ENCODE measurements at places on chromosomes 16 and 17.

DNA sequence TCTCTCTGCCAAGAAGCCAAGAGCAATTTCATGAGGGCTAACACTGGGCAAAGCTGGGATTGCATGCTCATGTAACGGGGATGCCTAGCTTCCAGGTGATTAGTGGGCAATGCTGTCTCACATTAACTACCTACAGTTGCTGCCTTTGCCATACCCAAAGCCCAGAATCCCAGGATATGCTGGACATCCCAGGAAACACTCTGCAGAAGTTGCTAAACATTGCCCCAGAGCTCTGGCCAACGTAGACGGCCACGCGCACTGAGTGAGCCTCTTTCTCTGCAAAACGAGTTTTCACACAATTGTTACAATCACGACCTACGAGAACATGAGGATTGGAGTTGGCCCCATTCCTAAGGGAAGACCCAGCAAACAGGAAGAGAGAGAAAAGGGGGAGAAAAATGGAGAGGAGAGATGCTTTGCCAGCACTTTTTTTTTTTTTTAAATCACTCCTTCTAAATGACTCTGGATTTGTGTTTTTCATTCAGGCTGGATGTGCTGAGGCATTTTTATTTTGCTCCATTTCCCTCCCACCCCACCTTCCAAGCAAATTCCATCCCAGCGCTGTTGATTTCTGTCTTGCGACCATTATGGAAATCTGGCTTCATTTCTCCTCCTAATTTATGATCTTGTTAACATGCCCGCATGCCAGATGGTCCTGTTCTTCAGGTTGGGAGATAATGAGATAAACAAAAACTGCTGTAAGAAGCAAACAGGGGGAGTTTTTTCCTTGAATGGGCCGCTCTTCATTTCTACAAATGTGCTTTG is 112.8 kb upstream of the DNAH9 start:
- DNase-seq, result no peak

- DNase-seq, result no peak
Observed at GRCh38 chr17:1693339-1693738, 8.7 kb upstream of the PRPF8 start.

DNA sequence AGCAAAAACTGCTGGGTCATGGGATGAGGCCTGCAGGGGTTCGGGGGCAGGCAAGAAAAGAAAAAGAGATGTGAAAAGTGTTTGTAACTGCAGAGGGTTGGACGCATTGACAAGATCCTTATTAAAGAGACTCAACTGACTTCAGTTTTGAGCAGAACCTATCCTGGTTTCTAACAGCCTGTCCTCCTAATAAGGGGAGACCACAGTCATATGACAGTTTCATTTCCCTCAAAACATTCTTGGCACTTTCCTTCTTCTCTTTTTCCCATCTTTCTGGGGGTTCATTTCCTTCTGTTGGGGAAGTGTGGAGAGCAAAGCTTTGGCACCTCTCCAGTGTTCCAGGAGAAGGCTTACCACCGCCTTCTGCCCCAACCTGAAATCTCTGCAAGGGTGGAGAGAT is 118.5 kb downstream of the MAF start:
- DNase-seq, result peak; percentile 10

DNA sequence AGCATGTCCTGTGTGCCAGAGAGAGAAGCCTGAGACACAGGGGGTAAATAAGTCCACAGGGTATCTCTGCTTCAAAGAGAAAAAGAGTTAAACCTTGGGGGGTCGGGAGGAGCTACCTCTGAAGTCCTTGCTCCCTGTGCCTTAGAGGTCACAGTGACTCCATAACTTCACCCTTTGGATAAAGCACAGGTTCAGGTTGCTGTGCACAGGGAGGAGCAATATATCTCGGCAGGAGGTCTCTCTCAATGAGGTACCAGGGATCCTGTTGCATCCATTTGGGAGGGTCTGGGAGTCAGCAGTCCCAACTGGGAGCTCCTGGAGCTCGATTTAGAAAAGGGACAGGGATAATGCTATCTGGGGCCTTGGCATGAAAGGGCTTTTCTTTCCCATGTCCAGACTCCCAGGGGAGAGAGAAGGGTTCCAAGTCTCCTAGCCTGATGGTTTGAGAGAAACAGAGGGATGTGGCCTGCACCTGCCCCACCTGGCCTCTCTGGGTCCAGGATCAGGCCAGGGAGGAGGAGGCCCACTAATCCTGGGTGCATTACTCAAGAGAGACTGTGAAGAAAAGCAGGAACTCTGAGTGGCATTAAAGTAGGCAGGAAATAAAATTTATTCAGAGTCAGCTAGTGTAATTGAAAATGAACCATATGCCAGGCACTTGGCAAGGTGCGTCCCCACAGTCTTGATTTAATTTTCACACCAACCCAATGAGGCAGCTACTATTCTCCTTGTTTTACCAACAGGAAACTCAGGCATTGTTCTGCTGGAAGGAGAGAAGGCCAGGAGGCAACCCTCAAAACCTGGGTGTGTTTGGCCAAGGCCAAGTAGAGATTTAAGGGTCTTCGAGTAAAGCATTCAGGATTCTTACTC is 40.7 kb downstream of the CUEDC1 start:
- DNase-seq, result no peak

- DNase-seq, result peak; percentile 84
Observed at GRCh38 chr16:70573451-70574121, 50.0 kb downstream of the SF3B3 start.

GRCh38 chr16:57186872-57187854 is 1.0 kb downstream of the RSPRY1 start:
- peak; percentile 55 for DNase-seq

- DNase-seq, result no peak
Observed at GRCh38 chr16:71576971-71577370, at the start of gene TAT. Gene TAT, minus strand, starts transcription at chr16:71577092. Its CDS starts 677 bp downstream, at chr16:71576415.

- no peak for DNase-seq
Observed at GRCh38 chr16:78034530-78034929, 12.2 kb downstream of the CLEC3A start.

DNA sequence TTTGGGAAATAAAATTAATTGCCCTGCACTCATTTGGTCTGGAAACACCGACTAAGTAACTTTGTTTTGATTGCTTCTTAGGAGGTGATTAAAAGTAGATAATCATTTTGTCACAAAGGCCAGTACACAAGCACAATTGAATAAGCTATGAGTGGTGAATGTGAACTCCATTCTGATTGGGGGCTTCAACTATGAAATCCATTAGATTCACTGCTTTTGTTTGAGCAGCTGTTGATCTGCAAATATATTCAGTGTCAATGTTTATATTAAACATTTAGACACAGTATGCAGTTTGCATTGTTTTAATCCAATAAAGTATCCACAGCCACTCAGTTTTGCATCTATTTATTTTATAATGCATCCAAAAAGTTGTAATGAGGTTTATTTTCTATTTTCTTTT is 817.5 kb downstream of the CDH11 start:
- DNase-seq, result no peak

GRCh38 chr17:32464374-32464773 is 20.1 kb downstream of the PSMD11 start:
- DNase-seq, result no peak

GRCh38 chr17:2837147-2837561 is 40.9 kb downstream of the RAP1GAP2 start:
- no peak for DNase-seq

GRCh38 chr17:44219616-44220212 is at the start of gene UBTF:
Gene UBTF, minus strand, starts transcription at chr17:44219675. Its CDS starts 1,446 bp downstream, at chr17:44218229.
- DNase-seq, result peak; percentile 78

DNA sequence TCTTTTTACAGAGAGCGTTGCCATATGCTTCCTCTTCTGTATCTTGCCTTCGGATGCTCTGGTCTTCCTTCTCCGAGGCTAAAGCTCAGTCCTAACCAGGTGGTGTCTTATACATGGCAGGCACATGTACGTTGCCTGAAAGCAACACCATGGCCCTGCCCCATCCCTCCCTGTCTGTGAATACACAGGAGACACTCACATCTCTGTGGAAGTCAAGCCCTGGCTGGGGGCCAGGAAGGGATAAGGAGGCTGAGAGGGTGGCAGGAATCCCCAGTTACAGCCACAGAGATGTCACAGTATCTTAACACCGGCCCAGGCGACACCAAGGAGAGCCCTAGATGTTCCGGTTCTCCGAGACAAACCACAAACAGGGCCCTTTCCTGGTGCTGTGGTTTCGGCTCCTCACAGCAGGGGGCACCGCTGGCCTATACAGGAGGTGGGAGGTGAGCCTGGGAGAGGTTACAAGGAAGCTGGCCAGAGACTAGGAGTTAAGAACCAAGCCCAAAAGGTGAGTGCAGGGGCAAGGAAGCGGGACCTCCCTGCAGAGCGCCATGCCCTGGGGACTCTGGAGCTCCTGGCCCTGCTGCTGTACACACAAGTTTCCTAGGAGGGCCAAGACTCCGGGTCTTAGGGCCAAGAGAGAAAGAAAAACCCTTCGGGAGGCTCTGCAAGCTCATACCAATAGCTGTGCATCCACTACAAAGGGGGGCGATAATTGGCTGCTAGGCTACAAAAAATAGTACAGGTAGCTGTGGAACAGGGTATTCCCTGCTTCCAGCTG is 41.7 kb downstream of the SRL start:
- DNase-seq, result peak; percentile 61

DNA sequence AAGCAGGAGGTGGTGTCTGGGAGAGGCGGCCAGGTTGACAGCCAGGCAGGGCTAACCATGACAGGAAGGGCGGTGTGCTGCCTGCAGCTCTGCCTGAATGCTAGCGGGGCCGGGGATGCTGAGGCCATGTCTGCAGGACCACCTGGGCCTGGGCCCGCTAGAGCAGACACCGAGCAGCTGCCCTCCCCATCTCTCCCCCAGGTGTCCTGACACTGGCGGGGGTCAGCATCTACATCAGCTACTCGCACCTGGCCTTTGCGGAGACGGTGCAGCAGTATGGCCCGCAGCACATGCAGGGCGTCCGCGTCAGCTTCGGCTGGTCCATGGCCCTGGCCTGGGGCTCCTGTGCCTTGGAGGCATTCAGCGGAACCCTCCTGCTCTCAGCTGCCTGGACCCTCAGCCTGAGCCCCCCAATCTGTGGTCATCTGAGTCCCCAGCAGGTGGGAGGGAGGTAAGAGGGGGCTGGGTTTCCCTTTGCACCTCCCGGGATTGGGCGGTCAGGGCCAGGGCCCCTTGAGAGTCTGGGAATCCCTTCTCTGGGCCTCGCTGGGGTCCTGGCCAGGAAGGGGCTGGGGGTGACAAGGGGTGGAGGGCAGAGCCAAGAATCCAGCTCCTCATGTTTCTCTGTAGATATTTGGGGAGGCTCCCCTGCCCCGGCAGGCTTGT is 7.5 kb downstream of the TMEM235 start:
- DNase-seq, result no peak

- peak; percentile 85 for DNase-seq
Observed at GRCh38 chr17:41648411-41649195, 24.2 kb upstream of the KRT17 start.

DNA sequence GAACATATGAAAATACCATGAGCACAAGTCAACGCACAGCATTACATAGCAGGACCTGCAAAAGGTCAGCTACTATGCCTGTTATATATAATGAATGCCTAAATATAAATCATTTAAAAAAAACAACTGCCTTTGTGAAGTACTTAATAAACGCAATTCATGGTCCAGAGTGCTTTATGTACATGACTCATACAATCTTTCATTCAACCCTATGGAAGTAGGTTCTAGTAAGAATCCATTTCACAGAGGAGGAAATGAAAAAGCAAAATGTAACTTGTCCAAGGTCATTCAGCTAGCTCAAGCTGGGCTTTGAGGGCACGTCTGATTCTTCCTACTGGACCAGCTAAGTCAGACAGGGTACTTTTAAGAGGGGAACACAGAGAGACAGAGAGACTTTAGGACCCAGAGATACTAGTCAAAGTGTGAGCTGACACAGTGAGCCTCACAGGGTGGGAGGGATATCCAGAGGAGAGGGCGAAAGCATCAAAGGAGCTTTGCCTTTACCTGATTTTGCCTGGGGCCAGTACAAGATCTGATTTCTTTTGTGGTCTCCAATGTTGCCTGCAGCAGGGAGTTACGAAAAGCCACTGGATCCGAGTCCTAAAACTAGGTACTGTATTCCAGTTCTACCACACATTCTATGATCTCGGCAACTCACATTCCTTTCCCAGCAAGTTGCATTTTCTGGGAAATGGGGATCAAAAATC is 83.4 kb upstream of the ZFHX3 start:
- no peak for DNase-seq

- no peak for DNase-seq
Observed at GRCh38 chr17:50397919-50398285, 579 bp upstream of the LRRC59 start.

DNA sequence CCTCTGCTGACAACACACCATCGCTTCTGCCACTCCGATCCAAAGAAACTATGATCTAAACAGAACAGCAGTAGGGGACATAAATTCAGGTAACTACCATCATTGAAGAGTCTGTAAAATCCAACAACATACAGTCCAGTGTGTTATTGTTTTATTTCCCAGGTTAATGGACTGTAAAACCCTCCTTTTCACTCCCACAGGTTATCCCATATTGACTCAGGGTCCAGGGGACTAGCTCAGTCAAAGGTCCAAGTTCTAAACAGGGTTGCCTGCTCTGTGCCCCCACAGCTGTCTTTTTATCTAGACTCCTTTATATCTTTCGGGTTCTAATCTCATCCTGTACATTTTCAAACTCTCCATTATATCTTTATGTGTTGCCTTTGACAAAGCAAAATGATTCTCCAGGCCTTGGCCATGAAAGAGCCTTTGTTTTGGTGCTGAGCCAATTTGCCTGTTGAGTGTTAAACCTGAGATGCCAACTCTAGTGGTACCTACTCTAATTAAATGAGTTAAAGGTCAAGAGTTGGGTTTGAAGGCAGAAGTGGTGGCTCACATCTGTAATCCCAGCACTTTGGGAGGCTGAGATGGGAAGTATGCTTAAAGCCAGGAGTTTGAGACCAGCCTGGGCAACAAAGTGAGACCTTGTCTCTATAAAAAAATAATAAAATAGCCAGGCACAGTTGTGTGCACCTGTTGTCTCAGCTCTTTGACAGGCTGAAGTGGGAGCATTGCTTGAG is 80.5 kb downstream of the SNX11 start:
- DNase-seq, result no peak

GRCh38 chr17:81396278-81396721 is 1.0 kb downstream of the BAHCC1 start:
- DNase-seq, result no peak

- no peak for DNase-seq
Observed at GRCh38 chr16:83581082-83581481, 226.7 kb upstream of the HSBP1 start.

GRCh38 chr17:13940858-13941665 is 128.2 kb upstream of the COX10 start:
- no peak for DNase-seq

- DNase-seq, result no peak
Observed at GRCh38 chr17:57823469-57824401, 26.1 kb downstream of the MRPS23 start.

DNA sequence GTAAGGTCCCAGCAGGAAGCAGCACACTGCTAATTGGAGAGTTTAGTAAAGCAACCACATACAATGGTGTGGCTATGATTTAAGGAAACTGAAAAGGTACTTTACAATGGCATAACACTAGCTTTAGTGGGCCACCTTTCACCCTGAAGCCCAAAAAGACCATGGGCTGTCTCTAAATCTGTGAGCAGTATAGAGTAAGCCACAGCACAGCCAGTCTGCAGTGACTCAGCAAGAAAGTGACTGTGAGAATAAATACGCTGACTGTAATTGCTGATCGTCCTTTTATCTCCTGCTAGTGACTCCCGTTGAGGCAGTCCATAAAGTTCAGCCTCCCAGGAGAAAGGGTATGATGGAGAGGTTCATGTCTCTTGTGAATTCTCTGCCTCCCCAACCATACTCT is 679.8 kb upstream of the KIF2B start:
- DNase-seq, result no peak
